ENCODE measurements at places on chromosomes 6 and 20.

DNA sequence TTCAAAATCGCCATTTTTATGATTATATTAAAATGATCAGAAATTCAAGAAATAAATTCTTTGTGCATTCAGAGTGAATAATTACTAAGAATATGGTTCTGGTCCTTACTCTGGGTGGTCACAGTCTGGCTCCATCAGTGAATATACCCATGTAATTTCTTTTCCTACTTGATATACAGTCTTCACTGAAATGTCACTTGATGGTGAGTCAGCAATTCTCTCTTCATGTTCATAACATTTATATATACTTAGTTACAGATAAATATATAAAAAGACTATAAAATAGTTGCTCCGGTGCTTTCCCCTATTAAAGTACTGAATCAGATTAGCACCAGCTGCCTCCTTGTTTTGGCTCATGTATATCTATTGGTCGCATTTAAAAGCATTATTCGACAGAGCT lies 56.4 kb upstream of the MTRF1L start:
- peak; percentile 12 for DNase-seq

DNA sequence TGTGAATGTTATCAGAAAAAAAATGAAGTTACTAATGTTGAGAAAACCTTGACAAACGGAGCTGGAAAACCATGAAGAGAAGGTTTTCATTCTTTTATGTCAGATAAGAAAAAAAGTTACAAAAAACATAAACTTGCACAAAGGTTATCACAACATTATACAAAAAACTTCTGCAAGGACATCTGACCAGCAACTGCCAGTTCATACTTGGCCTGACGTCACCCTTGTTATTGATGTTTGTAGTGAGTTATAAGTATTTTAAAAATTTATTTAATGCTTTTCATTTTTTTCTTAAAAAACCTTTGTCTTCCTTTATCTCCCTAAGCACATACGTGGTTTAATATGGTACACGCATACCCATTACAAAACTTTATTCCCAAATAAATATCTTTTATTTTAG lies 16.3 kb downstream of the GSTA3 start:
- DNase-seq, result no peak

GRCh38 chr20:48015943-48016723 lies 230.9 kb upstream of the SULF2 start:
- DNase-seq, result peak; percentile 89

DNA sequence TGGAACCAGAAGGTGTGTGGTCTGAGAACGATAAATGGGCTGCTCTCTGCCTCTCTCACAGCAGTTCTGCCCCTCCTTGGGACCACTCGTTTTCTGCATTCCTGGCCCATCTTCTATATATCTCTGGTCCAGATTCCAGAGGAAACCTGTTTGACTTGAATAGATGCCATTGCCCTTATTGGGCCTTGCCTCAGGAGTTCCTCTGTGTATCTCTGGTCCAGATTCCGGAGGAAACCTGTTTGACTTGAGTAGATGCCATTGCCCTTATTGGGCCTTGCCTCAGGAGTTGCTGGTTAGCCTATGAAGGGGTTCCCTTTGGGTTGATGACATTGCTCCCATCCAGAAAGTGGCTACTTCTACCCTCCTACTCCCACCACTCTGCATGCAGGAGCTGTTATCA lies 189.4 kb downstream of the SLC16A10 start:
- no peak for DNase-seq

DNA sequence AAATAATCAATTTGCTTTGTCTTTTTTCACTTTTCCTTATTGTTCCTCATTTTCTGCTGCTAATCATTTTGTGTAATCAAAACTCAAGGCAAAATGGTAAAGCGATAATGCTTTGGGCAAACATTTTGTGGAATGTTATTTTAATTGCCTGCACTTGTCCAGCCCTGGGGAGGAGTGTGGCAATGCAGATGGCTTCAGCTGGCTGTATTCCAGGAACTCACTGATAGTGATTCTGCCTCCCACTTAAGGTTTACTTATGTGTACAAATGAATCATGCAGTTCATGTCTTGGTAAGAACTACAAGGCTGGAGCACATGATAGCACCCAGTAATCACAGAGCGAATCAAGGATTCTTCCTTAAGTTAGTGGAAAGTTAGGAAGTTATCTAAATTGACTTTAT lies 107.8 kb downstream of the COL19A1 start:
- peak; percentile 61 for DNase-seq

DNA sequence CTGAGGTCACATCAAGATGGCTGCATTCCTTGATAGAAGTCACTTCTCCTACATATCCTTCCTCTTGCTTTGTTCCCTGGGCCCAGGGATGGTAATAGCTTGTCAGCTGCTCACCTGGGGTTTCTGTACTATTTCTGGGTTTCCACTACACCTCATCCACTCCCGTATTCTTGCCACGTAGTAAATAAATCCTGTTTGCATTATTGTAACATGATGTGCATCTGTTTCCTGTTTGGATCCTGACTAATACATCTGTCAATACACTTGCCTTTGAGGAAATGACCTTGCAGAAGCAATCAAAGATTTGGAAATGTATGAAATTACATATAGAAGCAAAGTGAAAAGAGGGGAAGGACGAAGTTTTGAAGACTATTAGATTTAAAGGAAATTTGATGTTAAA lies 619.0 kb downstream of the PHF3 start:
- no peak for DNase-seq

GRCh38 chr6:130943738-130944137 lies 116.5 kb downstream of the SMLR1 start:
- DNase-seq, result no peak

DNA sequence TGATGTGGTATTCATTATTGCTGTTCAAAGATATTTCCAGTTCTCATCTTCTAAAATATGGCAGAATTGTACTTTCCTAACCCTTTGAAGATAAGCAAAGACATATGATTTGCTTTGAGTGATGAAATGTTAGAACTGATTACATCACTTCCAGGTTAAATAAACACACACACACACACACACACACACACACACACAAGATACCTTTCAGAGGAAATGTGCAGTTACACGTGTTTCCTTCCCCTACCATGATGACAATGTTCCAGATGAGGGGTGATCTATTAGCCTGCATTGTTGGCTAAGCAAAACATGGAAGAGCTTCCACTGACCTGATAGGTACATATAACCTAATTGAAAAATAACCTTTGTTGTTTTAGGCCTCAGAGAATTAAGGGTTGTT lies 11.7 kb upstream of the FRK start:
- peak; percentile 25 for DNase-seq

DNA sequence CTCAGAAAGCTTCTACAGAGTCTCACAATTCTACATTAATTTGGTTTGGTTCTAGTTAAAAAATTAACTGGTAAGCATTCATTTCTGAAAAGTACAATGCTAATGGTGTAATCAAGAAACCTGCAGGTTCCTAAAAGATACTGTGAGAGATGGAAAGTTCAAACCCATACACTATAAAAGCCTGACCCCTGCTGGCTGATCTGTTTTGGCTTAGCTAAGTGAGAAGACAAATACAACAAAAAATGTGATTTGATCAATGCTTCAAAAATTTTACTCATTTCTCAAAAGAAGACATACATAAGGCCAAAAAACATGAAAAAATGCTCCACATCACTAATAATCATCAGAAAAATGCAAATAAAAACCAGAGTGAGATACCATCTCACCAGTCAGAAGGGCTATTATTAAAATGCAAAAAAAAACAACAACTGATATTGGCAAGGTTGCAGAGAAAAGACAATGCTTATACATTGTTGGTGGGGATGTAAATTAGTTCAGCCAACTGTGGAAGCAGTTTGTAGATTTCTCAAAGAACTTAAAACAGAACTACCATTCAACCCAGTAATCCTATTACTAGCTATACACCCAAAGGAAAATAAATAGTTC lies 102.8 kb downstream of the MOXD1 start:
- peak; percentile 65 for DNase-seq

DNA sequence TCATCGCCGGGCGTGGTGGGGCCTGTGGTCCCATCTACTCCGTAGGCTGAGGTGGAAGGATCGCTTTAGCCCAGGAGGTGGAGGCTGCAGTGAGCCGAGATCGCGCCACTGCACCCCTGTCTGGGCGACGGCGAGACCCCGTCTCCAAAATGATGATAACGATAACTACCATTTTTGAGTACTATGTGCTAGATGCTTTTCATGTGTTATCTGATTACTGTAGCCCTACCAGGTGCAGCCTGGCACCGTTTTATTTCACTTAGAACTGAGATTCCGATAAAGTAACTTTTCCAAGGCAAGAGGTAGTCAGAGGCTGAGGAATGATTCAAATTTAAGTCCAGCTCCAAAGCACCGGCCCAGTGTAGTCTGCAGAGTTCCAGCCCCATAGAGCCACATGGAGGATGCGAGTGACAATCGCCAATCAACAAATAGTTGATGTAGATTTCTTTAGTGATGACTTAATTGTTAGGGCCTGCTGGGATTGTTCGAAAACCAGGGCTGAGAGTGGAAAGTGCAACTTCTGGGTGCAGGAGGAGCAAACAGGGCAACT lies 727 bp downstream of the ERMARD start:
- no peak for DNase-seq

- no peak for DNase-seq
These were observed 50.8 kb downstream of the BCAS4 start for GRCh38 chr20:50845566-50846215.

DNA sequence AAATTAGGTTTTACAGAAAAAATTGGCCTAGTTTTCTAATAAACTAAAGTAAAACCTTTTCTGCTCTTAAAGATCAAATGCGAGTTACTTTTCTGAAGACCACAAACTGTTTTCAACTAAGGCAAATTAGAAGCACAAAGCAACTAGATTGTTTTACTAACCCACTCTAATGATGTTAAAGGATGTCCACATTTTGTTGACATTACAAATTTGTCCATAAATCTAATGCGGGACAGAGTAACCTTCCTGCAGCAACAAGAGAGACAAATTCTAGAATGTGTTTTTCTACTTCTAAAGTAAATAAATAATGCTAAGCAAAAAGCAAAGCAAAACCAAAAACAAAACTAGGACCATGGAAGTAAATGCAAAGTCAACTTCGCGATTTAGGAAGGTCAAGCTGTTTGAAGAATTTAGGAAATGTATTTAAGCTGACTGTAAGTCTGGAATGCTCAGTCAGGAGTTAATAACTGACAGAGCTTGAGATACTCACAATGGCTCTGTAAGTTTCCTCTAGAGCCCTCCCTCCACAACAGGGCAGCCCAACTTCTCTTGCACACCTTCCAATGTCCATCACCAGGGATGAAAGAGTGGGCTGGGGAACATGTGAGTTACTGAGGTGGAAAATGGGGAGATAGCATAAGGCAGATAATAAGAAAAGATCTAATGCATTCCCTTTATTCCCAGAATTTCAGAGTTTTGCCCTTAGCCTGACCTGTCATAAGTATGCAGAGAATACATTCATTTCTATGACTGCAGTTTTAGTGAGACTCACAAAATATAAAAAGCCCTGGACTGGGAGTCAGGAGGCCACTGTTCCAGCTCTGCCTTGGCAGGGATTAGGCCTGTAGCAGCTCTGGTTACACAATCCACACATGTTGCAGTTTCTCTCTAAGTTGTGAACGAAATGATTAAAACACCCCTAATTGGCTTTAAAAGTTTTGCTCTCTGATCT lies 158.8 kb downstream of the FOXA2 start:
- DNase-seq, result no peak

- DNase-seq, result no peak
These were observed 101.1 kb downstream of the LY86 start for GRCh38 chr6:6689400-6690143.

DNA sequence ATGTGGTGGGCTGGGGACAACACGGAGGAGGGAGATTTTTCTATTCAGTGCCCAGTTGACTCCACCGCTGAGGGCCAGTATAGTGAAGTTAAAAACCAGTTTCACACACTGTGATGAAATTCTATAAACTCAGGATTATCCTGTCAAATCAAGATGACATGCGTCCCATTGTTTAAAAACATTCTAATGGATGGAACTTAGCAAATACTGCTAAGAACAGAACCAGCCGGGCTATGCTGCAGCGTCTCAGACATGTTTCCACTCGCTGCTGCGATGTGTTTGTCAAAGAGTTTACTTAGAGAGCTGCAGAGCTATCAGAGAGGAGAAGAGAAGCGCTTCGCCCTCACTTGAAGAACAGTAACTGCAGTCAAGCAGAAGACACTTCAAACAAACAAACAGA lies 212.6 kb upstream of the FOXQ1 start:
- no peak for DNase-seq

DNA sequence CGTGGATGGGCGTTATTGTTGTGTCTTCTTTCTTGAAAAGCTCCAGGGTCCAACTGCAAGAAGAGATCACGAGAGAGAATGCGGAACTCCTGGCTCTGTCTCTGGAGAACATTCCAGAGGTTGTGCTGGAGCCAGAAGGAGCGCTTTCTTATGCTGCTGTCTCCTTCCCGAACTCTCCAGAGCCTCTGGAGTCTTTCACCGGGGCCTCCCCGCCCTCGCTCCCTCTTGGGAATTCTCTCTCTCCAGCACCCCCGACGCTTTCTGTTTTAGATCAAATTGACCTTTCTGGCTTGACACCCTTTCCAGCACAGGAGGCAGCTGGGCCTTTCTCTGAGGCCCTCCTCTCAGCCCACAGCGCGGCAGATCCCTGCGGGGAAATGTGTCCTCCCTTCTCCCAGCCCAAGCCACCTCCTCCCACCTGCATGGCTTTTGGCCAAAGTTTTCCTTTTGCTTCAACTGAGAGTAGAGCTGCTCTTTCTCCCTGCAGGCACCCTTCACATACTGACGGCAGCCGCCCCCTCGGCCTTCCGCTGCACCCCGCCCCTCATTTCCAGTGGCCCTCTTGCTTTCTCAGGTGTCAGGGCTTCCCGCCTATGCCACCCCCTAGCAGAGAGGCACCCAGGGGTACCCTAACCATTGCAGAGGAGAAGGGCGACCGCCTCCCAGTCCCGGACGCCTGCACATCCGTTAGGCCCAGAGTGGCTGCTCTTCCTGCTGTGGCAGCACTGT lies 6.6 kb upstream of the CCR6 start:
- DNase-seq, result no peak

GRCh38 chr6:22749696-22750095 lies 180.3 kb downstream of the HDGFL1 start:
- DNase-seq, result no peak

- DNase-seq, result no peak
These were observed 97.5 kb downstream of the AIG1 start for GRCh38 chr6:143158113-143158581.

- DNase-seq, result no peak
These were observed 21.6 kb downstream of the POFUT1 start for GRCh38 chr20:32229251-32229747.

- no peak for DNase-seq
These were observed 267.6 kb upstream of the SGK1 start for GRCh38 chr6:134585517-134585873.
